ENCODE measurements at places on chromosomes 3 and 15. TPM values are rescaled to one million over a fixed set of nuclear protein-coding genes. Genes with fewer than 3 reads are reported as not detected.

The IGSF10 gene
- total RNA-seq = 0.54 TPM

The ZNF774 gene
- 1.3 TPM for total RNA-seq

The ITIH1 gene
- not detected for total RNA-seq

The LRTM1 gene
- not detected for total RNA-seq

The ATP8B4 gene
- 0.91 TPM for total RNA-seq

The CD86 gene
- total RNA-seq = not detected

The IGF2BP2 gene
- 11.6 TPM for total RNA-seq

The STRIT1 gene
- not detected for total RNA-seq

The PPIP5K1 gene
- total RNA-seq = 8.7 TPM

Data from A549 treated with ZK216348 at 1 μM for 4 hours (cell line).